Smooth muscle cell of bladder (primary cell): ENCODE measurements at places on chromosomes 1 and 21. TPM values are rescaled to one million over a fixed set of nuclear protein-coding genes. Genes with fewer than 3 reads are reported as not detected.

TDRKH gene
- total RNA-seq, result 1.00 and 1.2 TPM in 2 replicates

MPL gene
- not detected in 2 replicates for total RNA-seq

IL23R gene
- under 0.01 TPM in 1 of 2 replicates, not detected in the other for total RNA-seq

HOOK1 gene
- total RNA-seq, result under 0.01 TPM in 1 of 2 replicates, not detected in the other

HAPLN2 gene
- total RNA-seq, result not detected in 2 replicates

C1orf226 gene
- total RNA-seq, result under 0.01 TPM in 2 replicates

RUNX3 gene
- not detected in 2 replicates for total RNA-seq

FNDC10 gene
- 0.43 and 0.92 TPM in 2 replicates for total RNA-seq

ZMYND12 gene
- 0.28 and 1.2 TPM in 2 replicates for total RNA-seq

RPAP2 gene
- total RNA-seq, result 5.1 and 10.2 TPM in 2 replicates

HEYL gene
- total RNA-seq, result 0.09 TPM in 1 of 2 replicates, not detected in the other

CYP4B1 gene
- total RNA-seq, result not detected in 2 replicates

RXFP4 gene
- not detected in 2 replicates for total RNA-seq

CDA gene
- total RNA-seq, result 0.37 and 0.85 TPM in 2 replicates

KRTAP13-2 gene
- total RNA-seq, result not detected in 2 replicates

KLF17 gene
- under 0.01 and 0.09 TPM in 2 replicates for total RNA-seq

FAM72A gene
- 3.5 and 4.1 TPM in 2 replicates for total RNA-seq
